ENCODE measurements at places on chromosomes 3 and 15.
A peak's percentile ranks its signal among the peaks of the same experiment; 100 is the strongest.

GRCh38 chr15:80977627-80978036 is 12.0 kb downstream of the MESD start:
- DNase-seq, result peak; percentile 87

- peak; percentile 81 for DNase-seq
Measured at GRCh38 chr3:112979244-112979832, 4.4 kb upstream of the CD200R1 start.

DNA sequence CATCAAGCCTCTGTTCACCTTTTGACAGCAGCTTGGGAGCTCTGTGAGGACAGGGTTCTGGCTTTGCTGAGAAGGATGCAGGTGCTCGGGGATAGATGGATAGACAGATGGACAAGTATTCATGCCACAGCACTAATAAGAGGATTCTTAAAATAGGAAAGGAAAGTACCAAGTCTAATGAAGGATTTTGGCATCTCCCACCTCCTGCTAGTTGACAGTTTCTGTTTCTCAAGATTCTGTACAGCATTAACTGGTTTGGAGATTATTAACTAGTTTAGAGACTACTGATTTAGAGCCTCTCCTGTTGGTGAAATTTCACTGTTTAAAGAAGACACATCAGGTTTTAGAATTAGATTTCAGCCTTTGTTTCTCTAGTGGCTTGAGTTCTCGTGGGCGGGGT is 152.3 kb downstream of the CACNA1D start:
- DNase-seq, result no peak

DNA sequence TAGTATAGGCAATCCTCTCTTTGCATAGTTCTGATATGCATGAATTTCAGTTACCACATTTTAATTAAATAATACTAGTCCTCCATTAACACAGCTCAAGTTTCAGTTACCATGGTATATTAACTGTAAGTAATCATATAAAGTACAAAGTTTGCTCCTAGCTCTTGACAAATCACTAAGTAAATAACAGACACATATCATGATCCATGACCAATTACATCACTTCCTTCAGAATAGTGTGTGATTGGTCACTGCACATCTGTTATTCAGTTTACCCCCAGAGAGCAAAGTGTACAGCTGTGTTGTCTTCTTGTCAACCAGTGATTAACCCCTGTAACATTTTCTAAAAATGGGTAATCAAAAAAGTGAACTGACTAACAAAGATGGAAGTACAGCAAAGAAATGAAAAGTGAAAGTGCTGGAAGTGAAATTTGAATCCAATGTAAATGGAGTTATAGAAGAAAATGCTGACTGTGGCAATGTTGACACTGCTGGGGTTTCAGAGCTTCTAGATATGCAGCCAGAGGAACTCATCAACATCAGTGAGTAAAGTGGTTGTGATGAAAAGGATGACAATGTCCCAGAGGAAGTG is 30.2 kb upstream of the LEKR1 start:
- no peak for DNase-seq

- no peak for DNase-seq
Measured at GRCh38 chr3:116350119-116350733, 95.1 kb downstream of the LSAMP start.

- no peak for DNase-seq
Measured at GRCh38 chr15:63974021-63974420, 72.3 kb downstream of the DAPK2 start.

DNA sequence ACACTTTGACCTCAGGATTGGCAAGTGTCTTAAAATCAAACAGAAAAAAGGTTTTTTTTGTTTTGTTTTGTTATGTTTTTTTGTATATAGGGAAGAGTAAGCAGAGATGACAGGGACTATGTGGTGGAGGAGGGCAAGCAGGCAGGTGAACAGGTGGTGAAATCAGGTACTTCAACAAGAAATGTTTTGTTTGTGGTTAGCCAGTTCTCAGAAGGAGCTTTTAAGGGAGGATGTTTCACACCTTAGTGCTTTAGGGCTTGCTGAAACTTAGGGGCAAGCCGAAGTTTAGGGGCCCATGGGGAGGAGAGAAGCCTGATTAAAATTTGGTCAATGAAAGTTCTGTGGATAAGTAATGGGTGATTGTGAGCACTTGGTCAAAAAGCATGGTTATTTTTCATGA is 370.7 kb upstream of the SLCO3A1 start:
- DNase-seq, result no peak

GRCh38 chr3:104909198-104909597 is 457.5 kb upstream of the ALCAM start:
- no peak for DNase-seq

- DNase-seq, result no peak
Measured at GRCh38 chr3:136802481-136802996, 16.4 kb upstream of the SLC35G2 start.

GRCh38 chr3:62529230-62529629 is 155.9 kb upstream of the FEZF2 start:
- DNase-seq, result peak; percentile 47

DNA sequence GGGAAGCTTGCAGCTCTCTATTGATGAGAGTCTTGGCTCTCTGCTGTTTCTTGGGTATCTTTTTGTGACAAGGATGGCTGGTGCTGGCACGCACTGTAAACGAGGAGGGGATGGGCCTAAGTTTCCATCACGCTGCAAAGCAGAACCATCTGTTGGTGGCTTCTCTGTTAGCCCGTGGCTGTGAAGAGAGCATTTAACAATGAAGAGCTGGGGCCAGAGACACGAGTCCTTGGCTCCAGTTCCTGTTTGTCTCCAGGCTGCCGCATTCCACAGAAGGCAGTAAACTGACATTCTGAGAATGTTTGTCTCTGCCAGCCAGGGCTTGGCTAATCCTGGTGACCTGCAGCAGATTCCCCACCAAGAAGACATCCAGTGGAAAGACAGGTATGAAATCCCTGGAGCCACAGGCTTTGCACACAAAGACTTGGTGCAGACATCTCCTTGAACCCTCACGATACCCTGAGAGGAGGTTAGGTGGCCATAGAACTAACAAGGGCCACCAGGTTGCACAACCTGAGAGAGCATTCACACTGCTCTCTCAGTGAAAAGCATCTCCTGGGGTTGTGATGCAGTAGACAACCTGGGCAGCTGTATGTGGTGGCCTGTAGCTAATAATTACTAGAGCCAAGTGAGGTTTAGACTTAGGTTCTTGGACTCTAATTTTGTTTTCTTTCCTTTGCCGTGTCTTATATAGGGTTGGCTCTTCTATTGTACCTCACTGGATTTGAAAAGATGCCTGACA is 130.9 kb downstream of the ASB7 start:
- DNase-seq, result no peak

GRCh38 chr3:107668416-107668815 is 145.7 kb downstream of the BBX start:
- no peak for DNase-seq

DNA sequence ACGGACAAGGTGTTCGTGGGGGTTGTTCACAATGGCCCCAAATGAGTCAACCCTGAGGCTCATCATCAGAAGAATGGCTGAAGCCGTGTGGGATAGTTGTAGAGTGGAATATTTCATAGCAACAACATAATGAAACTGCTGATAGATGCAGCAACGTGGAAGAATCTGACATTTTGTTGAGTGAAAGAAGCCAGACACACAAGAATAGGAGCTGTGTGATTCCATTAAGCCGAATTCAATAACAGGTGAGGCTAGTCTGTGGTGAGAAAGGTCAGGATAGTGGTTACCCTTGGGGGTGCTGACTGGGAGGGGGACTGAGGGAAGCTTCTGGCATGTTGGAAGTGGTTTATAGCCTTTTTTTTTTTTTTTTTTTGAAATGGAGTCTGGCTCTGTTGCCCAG is 144.0 kb downstream of the SMAD6 start:
- no peak for DNase-seq

DNA sequence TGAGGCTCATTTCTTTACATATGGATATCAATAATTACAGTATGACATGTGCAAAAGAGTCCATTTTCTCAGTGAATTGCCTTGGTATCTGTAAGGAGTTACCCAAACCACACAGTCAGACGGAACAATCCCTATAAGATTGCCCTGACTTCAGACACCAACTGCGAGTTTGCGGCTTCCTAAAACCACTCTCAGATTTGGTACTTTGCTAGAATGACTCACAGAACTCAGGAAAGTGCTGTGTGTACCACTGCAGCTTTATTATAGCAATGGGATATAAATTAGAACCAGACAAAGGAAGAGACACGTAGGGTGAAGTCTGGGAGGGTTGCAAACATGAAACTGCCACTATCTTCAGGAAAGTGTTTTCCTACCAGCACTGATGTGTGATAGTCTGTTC is 45.8 kb upstream of the ATP13A3 start:
- DNase-seq, result no peak

GRCh38 chr3:87145553-87145952 is 81.6 kb upstream of the CHMP2B start:
- DNase-seq, result peak; percentile 62

DNA sequence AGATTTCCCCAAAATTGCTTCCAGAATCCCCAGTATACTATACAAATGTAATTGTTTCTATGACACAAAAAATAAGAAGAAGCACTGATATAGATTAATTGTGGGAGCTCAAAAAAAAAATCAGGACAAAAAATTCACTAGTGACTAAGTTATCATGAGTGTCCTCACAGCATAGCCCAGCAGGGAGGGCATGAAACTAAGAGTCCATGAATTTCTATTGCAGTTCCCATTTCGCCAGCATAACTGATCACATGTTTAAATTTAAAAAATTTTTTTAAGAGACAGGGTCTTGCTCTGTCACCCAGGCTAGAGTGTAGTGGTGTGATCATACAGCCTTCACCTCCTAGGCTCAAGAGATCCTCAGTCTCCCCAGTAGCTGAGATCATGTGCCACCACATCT is 10.6 kb downstream of the NCEH1 start:
- DNase-seq, result no peak

- no peak for DNase-seq
Measured at GRCh38 chr3:110811050-110811449, 260.6 kb upstream of the NECTIN3 start.

DNA sequence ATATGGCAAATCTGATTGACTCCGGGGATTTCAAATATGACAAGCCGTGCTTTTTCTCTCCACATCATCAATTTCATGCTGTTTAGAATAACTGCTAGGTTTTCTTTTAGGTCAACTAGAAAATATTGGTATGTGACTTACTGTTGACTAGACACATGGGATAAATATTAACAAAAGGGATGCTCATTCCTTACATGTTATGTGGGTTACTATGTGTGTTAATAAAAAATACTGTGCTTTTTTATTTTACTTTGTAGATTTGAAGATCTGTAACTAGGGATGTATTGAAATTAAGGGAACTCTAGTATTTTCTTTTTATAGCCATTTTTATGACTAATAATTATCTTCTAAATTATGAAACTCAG is 264.6 kb upstream of the COL8A1 start:
- DNase-seq, result no peak

DNA sequence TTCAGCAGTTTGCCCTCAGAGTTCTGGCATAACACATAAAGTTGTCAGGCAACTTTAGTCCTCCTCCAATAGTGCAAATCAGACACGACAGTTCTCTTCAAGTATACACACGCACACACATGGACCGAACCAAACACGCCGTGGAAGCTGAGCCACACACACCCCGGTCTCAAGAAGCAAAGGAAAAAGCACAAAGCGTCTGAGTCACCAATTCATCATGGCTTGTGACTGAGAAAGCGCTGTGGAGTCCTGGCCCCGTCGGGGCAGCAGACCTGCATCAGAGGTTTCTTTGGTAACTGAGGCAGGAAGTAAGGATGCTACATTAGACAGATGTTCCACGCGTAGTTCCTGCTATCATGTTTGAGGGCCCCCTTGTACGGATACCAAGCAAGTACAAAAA is 85.7 kb downstream of the VGLL4 start:
- no peak for DNase-seq

GRCh38 chr3:171838218-171838720 is 4.9 kb upstream of the TMEM212 start:
- no peak for DNase-seq

DNA sequence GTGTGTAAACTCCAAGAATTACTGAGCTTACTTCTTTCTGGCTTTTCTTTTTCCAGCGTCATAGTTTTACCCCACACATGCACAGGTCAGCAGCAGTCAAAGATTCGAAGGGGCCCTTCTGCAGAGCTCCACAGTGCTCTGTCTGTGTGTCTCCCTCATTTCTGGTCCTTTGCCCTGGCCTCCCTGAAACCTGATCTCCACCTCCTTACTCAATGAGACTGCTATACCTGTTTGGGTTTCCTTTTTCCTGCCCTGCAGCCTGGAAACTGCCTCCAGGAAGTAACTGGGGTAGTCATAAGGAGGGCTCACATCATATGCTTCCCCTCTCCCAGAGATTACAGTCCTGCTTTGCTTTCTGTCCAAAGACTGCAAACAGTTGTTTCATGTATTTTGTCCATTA is 82.8 kb upstream of the TNIK start:
- DNase-seq, result no peak

GRCh38 chr15:67175643-67176071 is 78.8 kb downstream of the AAGAB start:
- DNase-seq, result peak; percentile 78

DNA sequence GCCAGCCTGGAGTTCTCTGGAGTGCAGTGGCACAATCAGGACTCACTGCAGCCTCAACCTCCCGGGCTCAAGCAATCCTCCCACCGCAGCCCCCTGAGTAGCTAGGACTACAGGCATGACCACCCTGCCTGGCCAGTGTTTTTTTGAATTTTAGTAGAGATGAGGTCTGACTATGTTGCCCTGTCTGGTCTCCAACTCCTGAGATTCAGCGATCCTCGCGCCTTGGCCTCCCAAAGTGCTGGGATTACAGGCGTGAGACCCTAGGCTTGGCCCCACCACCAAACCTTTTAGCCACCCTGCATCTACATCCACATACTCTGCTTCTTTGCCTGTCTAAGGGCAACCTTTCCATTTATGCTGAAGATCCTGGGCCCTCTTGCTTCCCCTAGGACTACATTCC is 4.4 kb downstream of the NUSAP1 start:
- DNase-seq, result no peak

- DNase-seq, result no peak
Measured at GRCh38 chr3:55704521-55704920, 217.4 kb upstream of the WNT5A start.

DNA sequence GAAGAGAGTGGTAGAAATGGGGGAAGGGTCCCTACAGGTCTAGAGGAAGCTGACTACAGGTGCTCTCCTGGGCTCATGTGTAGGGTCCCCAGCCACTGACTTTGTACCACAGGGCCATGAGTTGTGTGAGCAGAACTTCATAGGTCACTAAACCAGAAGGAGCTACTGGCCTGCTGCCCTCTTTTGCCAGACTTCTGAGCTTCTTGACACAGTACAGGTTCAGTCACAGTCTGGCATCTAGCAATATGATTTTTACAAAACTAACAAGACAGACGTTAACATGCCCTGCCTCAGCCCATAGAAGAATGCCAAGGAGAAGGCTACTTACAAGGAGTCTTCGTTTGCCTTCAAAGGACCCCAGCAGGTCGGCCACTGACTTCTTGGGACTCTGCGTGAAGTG is 3.2 kb downstream of the CCDC80 start:
- DNase-seq, result no peak

All from hematopoietic multipotent progenitor cell treated with erythropoietin and hydrocortisone succinate and interleukin-3 and kit ligand, for 4 days (in vitro differentiated cells).